ENCODE measurements at places on chromosomes 1 and 21.

GRCh38 chr1:153773096-153773921, 1.9 kb upstream of the SLC27A3 start:
- DNase-seq: no peak

DNA sequence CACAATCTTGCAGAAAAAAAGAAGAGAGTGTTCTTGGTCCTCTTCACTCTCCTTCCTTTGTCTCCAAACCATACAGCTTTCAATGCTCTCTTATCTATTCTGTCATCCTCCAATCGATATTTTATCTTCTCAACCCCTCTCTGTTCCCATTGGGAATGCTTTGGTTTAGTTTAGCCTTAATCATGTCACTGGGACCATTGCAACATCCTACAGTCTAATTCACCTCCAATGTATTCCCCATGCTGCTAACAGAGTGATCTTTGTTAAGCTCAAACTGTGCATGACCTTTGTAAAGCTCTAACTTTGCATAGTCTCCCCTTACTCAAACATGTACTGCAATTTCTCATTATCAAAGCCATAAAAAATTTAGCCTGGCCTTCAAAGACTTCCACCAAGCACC, 2.9 kb downstream of the MPL start:
- DNase-seq: no peak

- no peak for DNase-seq
Observed at GRCh38 chr1:11256299-11256698, 6.1 kb downstream of the MTOR start.

- no peak for DNase-seq
Observed at GRCh38 chr1:39230261-39231190, 26.0 kb downstream of the MACF1 start.

GRCh38 chr1:11626551-11626950, 27.7 kb downstream of the FBXO2 start:
- DNase-seq: no peak

GRCh38 chr1:6674771-6675170, 26.8 kb downstream of the DNAJC11 start:
- no peak for DNase-seq

DNA sequence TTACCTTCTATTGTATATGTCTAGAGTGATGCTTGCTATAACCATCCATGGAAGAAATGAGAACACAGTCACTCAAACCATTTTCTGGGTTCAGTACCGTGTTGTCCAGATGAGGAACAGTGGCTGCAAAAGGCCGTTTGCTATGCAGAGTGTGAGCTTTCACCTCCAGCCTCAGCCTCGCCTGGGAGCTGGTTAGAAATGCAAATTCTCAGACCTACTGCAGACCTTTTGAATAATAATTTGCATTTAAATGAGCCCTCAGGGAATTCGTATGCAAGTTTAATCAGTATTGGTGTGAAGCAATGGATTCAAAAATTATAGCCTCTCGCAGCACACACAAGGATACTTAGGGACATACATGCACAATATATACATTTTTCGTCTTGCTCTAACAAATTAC, 24.1 kb downstream of the KCNJ15 start:
- DNase-seq: no peak

DNA sequence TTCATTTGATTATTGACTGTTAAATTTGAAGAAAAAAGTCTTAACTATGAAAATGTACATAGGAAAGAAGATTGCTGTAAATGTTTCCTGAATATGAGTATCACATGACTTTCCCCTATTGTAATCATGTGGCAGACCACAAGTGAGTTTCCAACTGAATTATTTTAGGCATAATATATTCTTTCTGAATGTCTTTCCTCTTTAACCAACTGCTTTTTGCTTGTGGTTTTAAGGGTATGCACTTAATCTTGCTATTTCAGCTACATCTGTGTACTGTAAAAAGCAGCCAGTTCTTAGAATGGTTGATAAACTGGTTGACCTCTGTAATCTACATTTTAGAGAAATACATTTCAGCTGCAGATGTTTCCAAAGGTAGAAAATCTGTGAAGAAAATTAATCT, 400.7 kb downstream of the NEGR1 start:
- no peak for DNase-seq

DNA sequence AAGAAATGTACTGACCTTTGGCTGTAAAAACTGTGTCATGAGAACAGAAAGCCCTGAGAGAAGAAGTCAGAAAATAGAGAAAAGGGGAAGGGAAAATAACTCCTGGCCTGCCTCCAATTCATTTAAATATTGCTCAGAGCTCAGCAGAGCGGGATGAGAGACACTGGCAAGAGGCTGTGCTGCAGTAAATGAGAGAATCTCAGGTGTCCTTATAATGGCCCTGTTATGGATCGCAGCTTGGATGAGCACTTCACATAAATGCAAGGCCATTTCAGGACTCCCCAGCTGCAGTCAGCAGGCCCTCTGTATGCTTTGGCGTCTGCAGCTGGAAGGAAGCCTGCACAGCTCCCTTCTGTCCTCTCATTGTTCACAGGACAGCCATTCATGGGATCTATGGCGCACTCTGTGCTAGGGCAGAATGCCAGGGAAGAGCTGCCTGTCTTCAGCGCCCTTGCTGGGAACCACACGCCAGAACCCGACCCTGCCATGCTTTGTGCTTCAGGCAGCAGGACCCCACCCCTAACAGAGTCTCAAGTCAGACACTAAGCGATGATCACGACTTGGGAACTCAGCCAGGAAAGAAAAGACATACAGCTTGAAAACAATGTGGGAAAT, 20.7 kb upstream of the ABCB10 start:
- DNase-seq: no peak
